Activated naive CD8-positive, alpha-beta T cell treated with anti-CD3 and anti-CD28 coated beads, Interleukin-2, amount 50 U/mL, for 16 hours (primary cell): ENCODE measurements at places on chromosomes 4 and X.

GRCh38 chr4:37641886-37642849 lies 44.0 kb downstream of the RELL1 start:
- DNase-seq, result no peak

- no peak for DNase-seq
Measured at GRCh38 chr4:101221294-101221693, 126.0 kb downstream of the PPP3CA start.

DNA sequence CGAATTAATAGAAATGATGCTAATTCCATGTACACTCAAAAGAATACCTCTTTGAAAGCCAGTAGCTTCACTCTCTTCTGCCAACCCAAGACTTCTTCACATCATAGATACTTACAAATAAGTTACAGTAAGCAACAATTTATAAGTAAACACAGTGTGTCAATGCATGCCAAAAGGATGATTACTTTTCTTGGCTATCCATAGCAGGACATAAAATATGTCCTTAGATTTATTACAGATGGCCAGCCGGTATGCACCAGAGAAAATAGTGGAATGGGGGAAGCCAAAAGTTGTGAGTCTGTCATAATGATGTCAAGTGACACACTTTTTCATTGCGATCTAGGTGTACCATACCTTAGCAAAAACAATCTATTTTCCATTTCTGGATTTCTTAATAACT lies 631 bp upstream of the BMX start:
- no peak for DNase-seq

- DNase-seq, result no peak
Measured at GRCh38 chrX:39871648-39872047, 226.1 kb downstream of the BCOR start.

DNA sequence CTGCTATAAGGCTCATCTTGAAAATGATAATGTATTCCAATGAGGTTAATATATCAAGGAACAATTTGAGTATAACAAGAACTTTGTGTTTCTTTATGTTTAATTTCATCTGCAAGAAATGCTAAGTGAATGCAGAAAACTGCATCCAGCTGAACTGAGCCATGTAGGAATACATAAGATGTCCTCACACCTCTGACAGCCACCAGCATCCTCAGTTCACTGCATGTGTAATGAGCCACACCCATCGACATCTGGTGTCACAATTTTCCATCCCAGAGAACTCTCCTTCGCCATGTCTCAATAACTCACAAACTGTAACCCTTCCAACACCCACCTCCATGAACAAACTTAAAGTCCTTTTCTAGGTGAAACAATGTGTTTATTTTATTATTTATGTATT lies 3.3 kb upstream of the IL21 start:
- DNase-seq, result no peak

- no peak for DNase-seq
Measured at GRCh38 chrX:15059474-15059873, 186.3 kb downstream of the MOSPD2 start.

GRCh38 chr4:6687947-6688878 lies 5.5 kb upstream of the S100P start:
- DNase-seq, result no peak

DNA sequence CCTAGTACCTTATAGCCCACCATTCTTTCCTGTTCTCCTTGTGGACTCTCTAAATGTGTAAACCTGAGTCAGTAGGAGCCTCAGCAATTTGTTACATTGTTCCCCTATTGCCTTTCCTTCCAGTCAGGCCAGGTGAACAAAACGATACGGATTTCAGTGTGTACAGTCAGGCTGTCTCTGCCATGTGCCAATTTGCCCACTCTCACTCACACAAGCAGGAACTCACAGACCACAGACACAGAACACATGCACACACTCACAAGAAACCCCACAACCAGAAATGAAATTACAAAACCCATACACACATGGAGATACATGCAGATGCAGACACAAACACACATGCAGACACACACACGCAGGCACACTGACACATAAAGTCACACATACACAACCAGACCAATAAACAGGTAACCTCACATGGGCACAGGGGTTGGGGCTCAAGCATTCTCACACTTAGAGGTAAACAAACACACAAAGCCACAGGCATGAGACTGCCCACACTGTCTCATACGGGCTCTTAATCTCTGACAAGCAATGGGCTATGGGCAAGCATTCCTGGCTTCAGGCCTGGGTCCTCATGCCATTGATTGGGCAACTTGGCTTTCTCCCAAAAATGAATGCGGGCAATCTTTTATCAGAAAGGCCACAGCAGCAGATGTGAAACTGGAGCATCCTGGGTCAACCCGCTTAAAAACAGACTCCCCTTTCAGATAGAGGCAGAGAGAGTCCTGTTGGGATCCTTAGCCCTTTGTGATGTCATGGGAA lies 68.7 kb downstream of the NBDY start:
- DNase-seq, result no peak
